Activated CD4-positive, alpha-beta T cell treated with anti-CD3 and anti-CD28 coated beads for 36 hours (primary cell): ENCODE measurements at places on chromosomes 5 and 9. TPM values are rescaled to one million over a fixed set of nuclear protein-coding genes. Genes with fewer than 3 reads are reported as not detected.

DNA sequence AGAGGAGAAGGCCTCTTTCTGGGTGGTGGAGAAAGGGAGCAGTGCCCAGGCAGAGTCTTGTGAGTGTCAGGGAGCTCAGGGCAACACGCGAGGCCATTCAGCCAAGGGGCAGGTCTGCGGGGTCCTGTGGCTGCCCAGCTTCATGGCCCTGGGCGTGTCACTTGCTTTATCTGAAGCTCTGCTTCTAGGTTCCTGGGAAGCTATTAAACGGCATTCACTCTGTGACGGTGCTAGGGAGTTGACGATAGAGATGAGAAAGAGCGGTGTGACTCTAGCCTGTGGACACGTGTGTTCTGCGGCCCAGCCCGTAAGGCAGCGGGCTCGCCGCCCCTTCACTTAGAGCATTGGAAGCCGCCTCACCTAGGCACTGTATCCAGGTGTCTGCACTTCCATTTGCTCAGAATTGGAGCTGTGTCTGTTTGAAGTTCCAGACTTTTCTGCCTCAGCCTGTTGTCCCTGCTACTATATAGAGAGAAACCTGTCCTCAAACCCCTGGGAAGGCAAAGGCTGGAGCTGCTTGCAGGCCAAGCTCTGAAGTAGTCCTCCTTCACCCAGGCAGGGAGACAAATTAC, 88.3 kb downstream of the PHF2 start:
- H3K27me3 ChIP-seq: no peaks in the 10 kb centered on the region
- no peaks in the 10 kb centered on the region for H3K4me1 ChIP-seq
- no peak overlapping the region for H3K27ac ChIP-seq
- no peak overlapping the region for H3K4me3 ChIP-seq
- peaks cover 7% of the 10 kb centered on the region for H3K36me3 ChIP-seq
- DNase-seq: no peak

PARP8 gene
- total RNA-seq: 38.8 TPM

- no peak overlapping the region for H3K27ac ChIP-seq
- H3K4me1 ChIP-seq: no peaks in the 10 kb centered on the region
- H3K27me3 ChIP-seq: no peaks in the 10 kb centered on the region
These were observed 117.6 kb downstream of the FAM170A start for GRCh38 chr5:119746984-119747383.

- H3K27ac ChIP-seq: no peak overlapping the region
- no peak overlapping the region for H3K4me3 ChIP-seq
- H3K4me1 ChIP-seq: no peaks in the 10 kb centered on the region
- DNase-seq: no peak
These were observed 20.1 kb upstream of the SLC25A48 start for GRCh38 chr5:135814316-135814715.

- no peak for DNase-seq
- no peaks in the 10 kb centered on the region for H3K27me3 ChIP-seq
- H3K4me3 ChIP-seq: no peak overlapping the region
These were observed 405.1 kb upstream of the KLF4 start for GRCh38 chr9:107894572-107895261.

GRCh38 chr5:125088522-125089105, 342.2 kb upstream of the ZNF608 start:
- H3K36me3 ChIP-seq: no peaks in the 10 kb centered on the region
- H3K4me1 ChIP-seq: no peaks in the 10 kb centered on the region
- H3K27me3 ChIP-seq: no peaks in the 10 kb centered on the region
- no peak overlapping the region for H3K4me3 ChIP-seq
- no peak overlapping the region for H3K27ac ChIP-seq

FOXE1 gene
- total RNA-seq: 0.07 TPM

- H3K4me3 ChIP-seq: no peak overlapping the region
- H3K4me1 ChIP-seq: no peaks in the 10 kb centered on the region
- DNase-seq: no peak
- H3K27me3 ChIP-seq: no peaks in the 10 kb centered on the region
These were observed 13.9 kb downstream of the RAI14 start for GRCh38 chr5:34669931-34670516.

LVRN gene
- not detected for total RNA-seq

ARHGEF28 gene
- total RNA-seq: 0.02 TPM

GRCh38 chr9:134193912-134194535, 29.7 kb upstream of the RNU6ATAC start:
- no peaks in the 10 kb centered on the region for H3K36me3 ChIP-seq
- H3K4me1 ChIP-seq: peaks cover 9% of the 10 kb centered on the region
- no peaks in the 10 kb centered on the region for H3K27me3 ChIP-seq
- H3K27ac ChIP-seq: no peak overlapping the region

DNA sequence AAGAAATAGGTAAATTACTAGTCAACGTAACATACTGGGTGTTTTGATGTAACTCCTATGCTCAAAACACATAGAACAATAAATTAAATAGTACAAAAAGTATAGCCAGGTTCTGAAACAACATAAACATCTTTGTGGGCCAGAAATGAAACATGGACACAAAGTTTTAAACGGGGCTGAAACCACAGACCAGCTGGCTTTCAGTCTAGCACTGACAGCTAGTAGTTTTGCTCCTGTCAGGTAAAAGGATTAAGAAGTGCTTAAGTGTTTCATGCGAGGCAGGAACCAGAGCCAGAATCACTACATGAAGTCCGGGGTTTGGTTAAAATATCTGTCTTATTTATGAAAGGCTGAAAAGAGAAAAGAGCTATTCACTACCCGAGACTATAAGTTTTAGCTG, 19.5 kb downstream of the DCAF10 start:
- no peak overlapping the region for H3K27ac ChIP-seq
- H3K4me3 ChIP-seq: no peak overlapping the region
- no peaks in the 10 kb centered on the region for H3K27me3 ChIP-seq
- H3K4me1 ChIP-seq: no peaks in the 10 kb centered on the region
- no peak for DNase-seq

DNA sequence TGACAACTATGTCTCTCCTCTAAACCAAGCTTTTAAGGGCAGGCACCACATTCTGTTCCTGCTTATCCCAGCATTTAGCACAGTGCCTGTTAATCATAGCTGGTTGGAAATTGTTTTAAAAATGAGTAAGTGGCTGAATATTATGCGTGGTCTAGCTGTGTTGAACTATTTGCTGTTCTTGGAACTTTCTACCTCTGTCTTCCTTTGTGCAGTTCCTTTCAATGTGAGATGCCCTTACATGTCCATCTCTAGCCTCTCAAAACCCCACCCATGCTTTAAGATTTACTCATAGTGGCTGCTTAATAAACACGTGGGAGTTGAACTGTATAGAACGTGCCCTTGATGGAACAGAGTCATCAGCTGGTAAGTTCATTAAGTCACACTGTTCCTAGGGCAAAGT, 34.5 kb downstream of the C9orf57 start:
- no peak overlapping the region for H3K4me3 ChIP-seq
- H3K4me1 ChIP-seq: no peaks in the 10 kb centered on the region
- no peaks in the 10 kb centered on the region for H3K27me3 ChIP-seq
- DNase-seq: no peak

- H3K27me3 ChIP-seq: peaks cover 3% of the 10 kb centered on the region
- H3K36me3 ChIP-seq: no peaks in the 10 kb centered on the region
- no peaks in the 10 kb centered on the region for H3K4me1 ChIP-seq
- no peak overlapping the region for H3K27ac ChIP-seq
These were observed 7.3 kb upstream of the FCN1 start for GRCh38 chr9:134925011-134925511.

DNA sequence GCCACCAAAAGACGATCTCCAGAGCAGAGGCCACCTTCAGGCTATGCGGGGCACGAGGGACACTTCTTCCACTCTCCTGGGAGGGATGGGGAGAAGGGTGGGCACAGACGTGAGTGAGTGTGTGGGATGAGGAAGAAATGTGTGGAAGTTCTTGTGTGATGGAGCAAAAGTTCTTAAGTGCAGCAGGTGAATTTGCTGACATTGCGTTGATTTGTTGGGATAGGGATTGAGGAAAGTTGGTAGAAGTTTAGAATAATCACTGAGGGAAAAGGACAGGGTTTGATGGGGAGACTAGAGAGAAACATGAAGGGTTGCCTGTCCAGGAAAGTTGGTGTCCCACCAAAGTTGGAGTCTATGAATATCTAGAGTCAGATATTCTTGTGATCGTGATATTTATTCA, 2.2 kb downstream of the AOPEP start:
- H3K4me1 ChIP-seq: peaks cover 8% of the 10 kb centered on the region
- H3K4me3 ChIP-seq: no peak overlapping the region
- H3K27ac ChIP-seq: no peak overlapping the region

GRCh38 chr5:56703952-56704351, 111.4 kb upstream of the MAP3K1 start:
- H3K27me3 ChIP-seq: no peaks in the 10 kb centered on the region
- no peak overlapping the region for H3K4me3 ChIP-seq
- peaks cover 33% of the 10 kb centered on the region for H3K4me1 ChIP-seq
- no peaks in the 10 kb centered on the region for H3K36me3 ChIP-seq

DNA sequence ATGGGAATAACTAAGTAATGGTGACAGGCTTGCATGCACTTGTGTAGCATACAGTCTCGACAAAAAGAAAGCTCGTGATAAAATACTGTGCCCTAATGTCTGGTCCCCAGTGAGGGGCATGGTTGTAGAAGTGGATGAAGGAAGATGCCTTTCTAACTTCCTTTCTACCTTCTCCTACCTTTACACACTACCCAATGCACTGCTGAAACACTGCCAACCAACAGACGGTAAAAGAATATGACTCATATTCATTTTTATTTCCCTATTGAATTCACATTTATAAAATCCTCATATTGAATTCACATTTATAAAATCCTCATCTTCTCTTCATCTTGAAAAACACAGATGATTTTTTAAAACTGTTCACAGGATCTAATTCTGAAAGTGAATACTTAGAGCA, 223.0 kb downstream of the PJA2 start:
- no peaks in the 10 kb centered on the region for H3K27me3 ChIP-seq
- no peak overlapping the region for H3K27ac ChIP-seq
- peaks cover 2% of the 10 kb centered on the region for H3K36me3 ChIP-seq

DNA sequence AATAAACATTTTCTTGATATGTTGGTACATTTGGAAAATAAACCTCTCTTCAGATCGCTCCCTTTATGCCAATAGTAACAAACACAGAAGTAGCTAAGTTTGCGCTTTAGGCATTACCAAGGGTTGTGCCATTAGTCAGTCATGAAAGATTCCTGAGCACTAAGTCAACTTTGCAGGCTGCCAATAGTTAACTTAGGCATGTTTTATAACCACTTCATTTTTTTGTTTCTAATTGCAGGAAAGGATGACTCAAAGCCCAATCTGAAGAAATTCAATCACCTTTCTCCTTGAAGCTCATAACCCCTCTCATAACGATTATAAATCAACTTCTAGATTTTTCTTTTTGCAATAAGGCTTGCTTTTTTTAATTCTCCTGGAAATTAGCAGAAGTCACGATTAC, 517.0 kb downstream of the AGTPBP1 start:
- DNase-seq: no peak
- no peak overlapping the region for H3K27ac ChIP-seq
- H3K4me1 ChIP-seq: no peaks in the 10 kb centered on the region
- no peaks in the 10 kb centered on the region for H3K36me3 ChIP-seq
- peaks cover 4% of the 10 kb centered on the region for H3K27me3 ChIP-seq

ELAVL2 gene
- not detected for total RNA-seq

CDKN2B gene
- not detected for total RNA-seq

MARCHF6 gene
- total RNA-seq: 92.2 TPM

SLC46A2 gene
- not detected for total RNA-seq

- H3K4me1 ChIP-seq: no peaks in the 10 kb centered on the region
- H3K27ac ChIP-seq: no peak overlapping the region
- H3K4me3 ChIP-seq: no peak overlapping the region
- peaks cover 4% of the 10 kb centered on the region for H3K36me3 ChIP-seq
- no peak for DNase-seq
These were observed 474.7 kb downstream of the DIRAS2 start for GRCh38 chr9:90167914-90168313.
